ENCODE measurements at places on chromosomes 5 and 9.

DNA sequence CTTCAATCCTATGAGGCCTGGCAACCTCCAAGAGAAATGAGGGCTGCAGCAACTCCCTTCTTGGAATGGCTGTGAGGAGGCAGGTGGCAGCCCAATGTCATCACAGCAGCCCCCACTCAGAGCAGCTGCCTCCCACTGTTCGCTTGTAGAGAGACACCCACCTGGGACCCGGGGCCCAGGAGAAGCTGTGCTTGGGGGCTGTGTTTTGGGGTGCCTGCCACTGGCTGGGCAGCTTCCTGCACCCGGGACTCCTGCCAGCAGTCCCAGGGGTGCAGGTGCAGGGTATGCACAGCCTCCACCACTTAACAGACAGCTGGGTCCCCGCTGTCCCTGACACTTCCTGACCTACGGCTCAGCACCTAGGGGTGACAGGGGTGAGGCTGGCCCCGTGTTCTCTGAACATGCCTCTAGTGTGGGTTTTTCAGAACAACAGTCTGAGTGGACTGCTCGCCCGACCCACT, 26.2 kb downstream of the NIPAL4 start:
- no peak for DNase-seq

- DNase-seq, result no peak
These were observed 293.9 kb upstream of the TARS1 start for GRCh38 chr5:33146881-33147280.

DNA sequence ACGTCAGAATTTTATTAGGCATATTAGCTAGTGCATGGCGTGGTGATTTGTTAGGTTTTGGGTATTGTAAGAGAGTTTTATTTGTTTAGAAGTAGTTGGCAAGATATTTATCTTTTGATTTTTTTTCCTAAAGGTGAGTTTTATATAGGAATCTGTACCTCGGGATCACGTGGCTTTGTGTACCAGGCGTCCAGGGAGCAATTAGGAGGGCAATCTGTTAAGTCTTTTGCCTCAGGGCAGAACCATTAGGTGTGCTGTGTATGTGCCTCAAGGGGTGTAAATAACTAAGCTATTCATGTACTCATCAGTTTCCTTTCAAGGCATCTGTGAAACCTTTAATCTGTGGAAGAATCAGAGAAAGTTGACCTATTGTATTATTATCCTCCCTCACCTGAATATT, 39.4 kb downstream of the ZSWIM6 start:
- DNase-seq, result no peak

DNA sequence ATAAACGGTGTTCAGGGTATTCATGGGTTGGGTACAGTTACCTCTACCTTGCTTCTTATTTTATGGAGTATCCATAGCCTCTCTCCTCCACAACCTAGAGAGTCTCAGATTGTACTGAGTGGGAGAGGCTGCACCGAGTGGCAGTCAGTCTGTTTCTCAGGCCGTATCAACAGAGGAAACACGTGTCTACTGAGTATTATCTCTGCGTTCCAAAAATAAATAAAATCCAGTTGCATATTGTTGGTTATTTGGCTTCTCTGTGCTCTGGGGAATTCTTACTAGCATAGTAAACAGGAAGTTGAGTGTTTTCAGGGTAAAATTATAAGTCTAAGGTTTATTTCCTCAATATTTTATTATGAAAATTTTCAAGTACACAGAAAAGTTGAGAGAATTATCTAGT, 231.0 kb downstream of the ARHGEF28 start:
- no peak for DNase-seq

DNA sequence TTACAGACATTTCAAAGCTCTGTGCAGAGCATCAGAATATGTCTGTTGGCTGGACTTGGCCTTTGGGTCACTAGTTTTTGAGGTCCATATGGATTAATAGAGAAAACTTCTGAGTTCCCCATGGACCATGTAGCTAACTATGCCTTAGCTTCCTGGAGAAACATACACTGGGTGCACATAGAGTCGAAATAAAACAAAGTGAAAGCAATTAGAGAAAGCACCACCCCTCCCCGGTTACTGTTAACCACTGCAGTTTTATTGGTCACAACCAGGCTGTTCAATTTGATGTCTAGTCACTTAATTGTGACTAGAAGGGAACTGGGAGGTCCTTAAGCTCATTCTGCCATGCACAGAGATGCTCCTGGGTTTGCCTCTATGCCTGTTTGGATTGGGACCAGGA, 4.2 kb downstream of the FAM240B start:
- no peak for DNase-seq

DNA sequence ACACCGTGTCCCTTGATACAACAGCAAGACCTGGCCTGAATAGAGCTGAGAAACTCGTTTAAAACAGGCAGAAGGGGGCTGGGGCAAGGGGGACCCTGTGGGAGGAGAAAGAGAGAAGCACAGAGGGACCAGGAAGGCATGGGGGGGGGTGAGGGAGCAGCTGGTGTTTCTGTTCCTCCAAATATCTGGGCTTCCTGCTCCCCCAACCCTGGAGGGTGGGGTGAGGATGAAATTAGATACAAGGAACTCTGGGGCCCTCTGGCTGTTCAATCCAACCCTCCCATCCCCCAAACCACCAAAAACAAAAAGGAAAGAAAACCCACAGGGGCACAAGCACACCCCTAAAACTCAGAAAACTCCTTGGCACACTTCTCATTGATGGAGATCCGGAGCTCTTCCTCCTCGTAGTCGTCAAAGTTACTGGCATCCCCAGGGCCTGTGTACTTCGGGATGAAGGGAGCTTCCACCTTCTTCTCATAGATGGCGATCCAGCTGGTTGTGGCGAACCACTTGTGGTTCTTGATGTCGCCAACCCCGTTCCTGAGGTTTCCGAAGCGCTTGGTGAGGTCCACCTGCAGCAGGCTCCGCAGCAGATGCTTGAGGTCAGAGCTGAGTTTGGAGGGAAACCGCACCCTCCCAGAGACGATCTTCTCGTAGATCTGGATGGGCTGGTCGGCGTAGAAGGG, 1.1 kb downstream of the PRKACG start:
- DNase-seq, result no peak

DNA sequence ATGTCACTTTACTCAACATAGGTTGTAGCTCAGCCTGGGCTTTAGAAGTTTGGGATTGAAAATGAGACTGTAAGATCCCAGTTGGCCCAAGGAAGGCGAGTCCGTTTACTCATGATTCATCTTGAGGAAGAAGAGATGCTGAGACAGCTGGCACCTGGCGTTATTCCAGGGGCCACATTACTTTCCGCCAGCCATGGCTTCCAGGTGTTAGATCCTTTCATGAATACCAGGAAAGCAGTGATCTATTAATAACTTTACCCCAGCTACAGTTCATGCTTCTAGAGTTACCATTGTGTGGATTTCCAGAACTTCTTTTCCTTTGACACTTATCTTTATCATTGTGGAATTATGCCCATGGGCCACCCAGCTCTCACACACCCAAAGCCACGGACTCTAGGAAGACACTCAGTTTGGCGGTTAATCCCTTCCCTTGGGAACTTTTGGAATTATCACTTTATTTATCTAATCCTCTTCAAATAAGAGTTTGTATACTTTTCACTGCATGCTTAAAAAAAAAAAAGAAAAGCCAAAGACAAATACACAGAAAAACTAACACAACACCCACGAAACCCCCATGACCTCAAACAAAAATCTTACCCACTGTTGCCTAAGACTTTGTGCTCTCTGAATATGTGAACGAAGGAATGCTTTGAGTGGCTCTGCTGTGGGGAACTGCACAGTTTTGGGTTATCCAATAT, 26.9 kb downstream of the RAI14 start:
- no peak for DNase-seq

GRCh38 chr5:170471551-170472178, 32.2 kb upstream of the KCNIP1 start:
- DNase-seq, result no peak

DNA sequence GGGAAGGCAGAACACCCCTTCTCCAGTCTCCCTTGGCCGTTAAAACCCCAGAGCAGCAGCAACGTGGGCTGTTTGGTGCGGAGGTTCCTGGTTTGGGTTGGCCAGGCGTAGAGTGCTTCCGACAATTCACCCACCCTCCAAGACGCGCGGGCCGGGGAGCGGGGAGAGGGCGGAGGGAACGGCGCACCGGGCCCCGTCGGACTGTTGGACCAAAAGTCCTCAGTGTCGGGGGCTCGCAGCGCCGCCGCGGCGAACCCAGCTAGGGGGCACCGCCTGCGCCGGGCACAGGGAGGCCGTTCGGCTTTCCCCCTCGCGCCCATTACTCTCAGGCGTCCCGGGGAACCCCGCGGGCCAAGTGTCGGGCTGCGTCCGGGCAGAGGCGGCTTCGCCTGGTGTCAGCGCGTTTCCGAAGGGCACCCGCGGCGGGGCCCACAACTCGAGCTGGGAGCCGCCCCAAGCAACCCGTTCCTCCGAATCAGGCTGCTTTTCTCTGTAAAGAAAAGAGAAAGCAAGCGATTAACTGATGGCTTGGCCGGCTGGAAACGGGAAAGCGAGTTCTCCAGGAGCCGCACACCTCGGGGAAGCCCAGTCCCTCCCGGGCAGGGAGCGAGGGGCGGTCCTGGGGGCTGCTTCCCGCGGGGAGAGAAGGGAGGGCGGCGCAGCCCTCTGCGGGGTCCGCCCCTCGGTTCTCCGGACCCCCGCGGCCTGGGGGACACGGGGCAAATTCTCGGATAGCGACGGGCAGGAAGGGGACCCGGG, 145.5 kb downstream of the ERCC6L2 start:
- no peak for DNase-seq

DNA sequence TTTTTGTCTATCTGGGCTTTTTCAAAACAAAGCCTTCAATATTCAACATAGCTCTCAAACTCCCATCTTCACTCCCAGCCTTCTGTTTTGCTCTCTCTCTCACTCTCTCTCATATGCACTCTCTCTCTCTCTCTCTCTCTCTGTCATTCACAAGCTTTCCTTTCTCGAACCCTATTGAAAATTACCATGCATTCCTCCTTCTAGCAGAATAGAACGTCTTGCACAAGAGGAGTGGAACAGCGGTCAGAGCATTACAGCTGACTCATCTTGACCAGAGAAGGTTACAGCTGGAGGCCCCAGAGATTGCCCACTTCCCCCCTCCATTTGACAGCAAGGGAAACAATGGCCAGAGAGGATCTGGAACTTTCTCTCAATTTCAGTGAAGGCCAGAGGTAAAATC, 51.0 kb upstream of the LIFR start:
- no peak for DNase-seq

- no peak for DNase-seq
These were observed 113.2 kb downstream of the CDH18 start for GRCh38 chr5:19874811-19875210.

All from spinal cord (tissue), 10 donors.